ENCODE measurements at places on chromosomes 6 and 20. TPM values are rescaled to one million over a fixed set of nuclear protein-coding genes. Genes with fewer than 3 reads are reported as not detected.

- DNase-seq, result no peak
These were observed 24.7 kb upstream of the GFOD1 start for GRCh38 chr6:13511913-13512717.

DNA sequence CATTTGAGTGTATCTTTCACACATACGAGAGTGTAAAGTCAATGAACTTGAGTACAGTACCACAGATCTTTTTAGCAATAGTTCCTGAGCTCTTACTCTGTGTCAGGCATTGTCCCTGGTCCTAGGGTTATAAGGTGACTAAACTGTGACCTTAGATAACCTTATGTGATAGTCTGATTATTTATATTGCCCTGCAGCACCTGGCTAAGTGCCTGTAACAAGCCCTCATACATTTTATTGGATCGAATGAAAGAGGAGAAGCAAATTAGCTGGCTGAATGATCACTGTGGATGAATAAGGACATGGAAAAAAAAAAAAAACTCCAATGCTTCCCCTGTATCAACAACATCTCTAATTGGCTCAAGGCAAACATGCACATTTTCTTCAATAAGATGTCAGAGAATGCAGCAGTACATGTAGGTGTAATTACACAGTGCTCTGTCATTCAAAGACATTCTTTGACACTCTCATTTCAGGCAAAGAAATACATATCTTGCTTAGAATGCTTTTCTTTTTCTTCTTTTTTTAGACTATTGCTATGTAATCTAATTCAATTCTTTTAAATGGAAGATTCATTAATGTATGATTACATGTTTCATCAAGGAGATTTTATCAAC is 153.4 kb downstream of the PHACTR1 start:
- no peak for DNase-seq

GRCh38 chr6:92777146-92777740 is 642.1 kb downstream of the EPHA7 start:
- DNase-seq, result no peak

DNA sequence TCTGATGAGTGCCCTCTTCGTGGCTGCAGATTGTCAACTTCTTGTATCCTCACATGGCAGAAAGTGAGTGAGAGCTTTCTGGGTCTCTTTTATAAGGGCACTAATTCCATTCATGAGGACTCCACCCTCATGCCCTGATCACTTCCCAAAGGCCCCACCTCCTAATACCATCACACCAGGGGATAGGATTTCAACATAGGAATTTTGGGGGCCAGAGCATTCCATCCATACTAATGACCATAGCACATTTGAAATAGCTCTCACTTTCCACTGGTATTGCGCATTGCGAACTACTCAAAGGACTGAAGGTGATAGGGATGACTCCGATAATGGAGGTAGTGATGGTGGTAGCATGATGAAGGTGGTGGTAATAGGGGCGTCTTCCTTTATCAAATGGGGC is 324.3 kb downstream of the PRL start:
- DNase-seq, result no peak

DNA sequence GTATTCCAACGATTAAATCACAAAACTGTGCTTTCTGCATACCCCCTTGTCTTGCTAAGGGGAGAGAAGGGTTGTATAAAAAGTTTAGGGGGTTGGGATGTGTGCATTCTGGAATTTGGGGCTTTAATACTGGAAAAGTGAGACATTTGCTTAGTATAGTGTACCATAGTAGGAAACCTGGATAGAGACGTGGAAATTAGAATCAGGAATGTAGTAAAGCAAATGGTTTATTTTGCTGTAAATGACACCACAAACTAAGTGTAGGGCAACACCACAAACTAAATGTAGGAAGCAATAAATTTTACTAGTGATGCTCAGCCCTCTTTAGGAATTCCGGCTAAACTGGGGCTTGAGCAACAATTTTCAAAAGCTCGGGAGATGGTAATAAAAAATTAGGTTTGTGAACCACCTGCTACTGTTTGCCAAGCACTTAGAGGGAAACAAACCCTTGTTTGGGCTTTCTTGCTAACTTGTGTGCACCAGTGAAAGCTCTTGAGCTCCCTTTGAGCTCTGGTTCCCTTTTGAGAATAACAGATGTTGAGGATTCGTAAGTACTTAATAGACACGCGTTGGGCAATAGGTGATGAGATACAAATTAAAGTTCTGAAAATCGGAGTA is 13.8 kb downstream of the BRD2 start:
- no peak for DNase-seq

Gene PIM1
- total RNA-seq, result 226 TPM

- DNase-seq, result no peak
These were observed 191.0 kb downstream of the BACH2 start for GRCh38 chr6:90105506-90106170.

DNA sequence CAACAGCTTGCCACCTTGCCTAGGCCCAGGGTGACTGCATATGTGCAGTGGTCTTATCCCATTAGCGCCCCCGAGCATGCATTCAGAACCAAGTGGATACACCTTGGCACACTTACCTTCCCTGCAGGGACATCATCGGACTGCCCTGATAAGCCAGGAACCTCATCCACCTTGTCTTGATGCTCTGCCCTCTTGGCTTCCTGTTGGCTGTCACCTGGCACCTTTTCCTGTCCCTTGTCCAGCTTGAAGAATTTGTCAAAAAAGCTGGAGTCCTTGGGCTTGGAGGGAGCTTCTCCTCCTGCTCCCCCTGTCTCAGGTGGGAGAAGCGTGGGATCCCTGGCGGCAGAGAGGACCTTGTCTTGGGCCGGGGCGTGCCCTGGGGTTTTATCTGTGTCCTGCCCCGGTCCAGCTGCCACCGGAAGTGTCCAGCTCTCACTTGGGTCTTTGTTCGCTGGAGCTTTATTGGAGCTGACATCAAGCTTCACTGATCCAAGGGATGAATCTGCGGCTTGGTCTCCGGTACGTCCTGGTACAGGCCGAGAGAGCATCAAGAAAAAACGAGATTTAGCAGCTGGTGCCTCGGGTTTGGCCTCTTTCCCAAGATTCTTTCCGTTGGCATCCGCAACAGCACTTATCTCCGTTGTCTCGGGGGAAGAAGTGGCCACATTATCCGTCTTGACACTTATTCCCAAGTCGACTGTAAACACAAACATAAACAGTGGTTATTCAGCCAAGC is 42.0 kb downstream of the BCAS1 start:
- DNase-seq, result no peak

DNA sequence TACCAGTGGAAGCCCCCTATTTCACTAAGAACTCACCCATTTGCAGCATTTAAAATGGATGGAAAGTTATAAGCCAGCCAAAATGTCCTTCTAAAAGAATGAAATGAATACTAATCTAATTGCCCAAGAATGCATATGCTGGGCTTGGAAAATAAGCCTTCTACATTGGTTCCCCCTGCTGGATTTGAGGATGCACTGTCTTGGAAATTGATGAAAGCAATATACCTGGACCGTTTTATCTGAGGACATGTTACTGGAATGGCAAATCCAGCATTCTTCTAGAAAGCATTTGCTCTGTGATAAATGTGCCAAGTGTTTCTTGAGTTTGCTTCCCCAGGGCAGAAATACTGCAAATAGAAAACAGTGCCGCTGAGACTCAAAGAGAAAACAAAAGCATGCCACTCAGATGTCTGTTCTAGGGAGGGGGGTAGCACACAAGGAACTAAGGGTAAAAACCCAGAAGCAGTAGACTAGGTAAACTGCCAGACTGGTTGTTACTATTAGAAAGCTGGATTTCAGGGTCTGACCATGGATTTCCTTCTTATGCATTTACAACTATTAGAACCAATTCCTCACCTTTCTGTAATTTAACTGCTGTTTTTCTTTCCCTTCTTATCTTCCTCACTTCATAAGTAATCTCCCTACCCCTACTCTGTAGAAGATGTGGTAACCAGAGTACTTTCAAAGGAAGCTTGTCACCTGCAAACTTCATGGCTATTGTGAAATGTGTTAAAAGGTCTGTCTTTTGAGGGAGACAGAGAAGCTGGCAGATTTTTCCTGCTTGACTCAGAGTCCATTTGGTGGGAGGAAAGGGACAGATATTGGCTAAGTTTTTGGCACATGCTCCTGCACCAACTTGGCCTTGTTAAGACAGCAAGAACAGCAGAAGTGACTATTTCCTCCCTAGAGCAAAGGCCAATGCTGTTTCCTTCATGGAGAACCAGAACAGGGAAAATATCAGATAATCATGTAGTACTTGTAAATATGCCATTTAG is 642.6 kb downstream of the KIF16B start:
- no peak for DNase-seq

Gene LPA
- not detected for total RNA-seq

Gene ETV7
- 0.99 TPM for total RNA-seq

DNA sequence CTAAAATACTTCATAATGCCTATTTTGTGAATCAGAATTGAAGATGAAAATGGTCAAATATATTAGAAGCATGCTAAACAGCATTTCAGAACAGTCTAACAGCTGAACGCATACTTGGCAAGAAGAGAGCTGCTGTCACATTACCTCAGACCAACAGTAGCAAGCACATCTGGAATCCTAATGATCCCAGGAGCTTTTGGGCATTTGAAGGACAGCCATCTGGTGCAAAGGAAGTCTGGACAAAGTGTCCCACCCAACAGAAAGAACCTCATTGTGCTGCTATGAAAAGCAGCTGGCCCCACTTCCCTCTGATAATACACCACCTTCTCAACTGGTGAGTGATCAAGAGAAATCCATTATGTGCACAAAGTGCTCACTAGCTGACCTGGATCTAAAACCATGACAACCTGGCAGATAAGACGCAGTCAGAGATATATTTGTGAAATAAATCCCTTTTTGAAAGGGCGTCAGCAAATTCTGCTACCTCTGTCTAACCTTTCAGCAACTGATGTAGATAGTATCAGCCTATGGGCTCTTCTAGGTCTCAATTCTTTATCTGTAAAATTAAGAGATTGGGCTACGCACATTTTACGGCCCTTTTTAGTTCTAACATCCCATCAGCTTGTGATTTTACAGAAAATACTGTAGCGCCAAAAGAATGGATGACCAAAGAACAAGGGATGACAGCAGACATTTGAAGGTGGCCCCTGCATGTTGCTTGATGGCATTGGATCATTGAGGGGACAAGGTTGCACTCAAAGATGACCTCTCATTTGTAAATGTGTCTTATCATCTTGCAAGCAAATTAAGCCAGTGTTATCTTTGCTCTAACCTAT is 78.7 kb downstream of the SGK1 start:
- DNase-seq, result no peak

DNA sequence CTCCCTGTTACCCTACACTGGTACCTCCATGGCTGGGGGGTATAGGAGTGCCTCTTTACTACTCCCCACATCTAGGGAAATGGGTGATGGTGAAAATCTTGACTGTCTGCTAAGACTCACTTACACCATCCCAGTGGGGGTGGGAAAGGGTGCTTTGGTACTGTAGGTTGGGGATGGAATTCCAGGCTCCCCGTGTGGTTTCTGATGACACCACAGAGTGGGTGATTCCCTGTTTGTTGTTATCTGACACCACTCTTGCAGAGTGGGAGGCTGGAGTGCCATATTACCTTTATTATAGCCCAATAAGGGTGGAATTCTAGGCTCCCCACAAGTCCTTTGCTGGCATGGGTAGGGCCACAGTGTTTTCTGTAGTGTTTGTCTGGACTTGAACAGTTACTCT is 264.6 kb upstream of the MAN1A1 start:
- DNase-seq, result no peak

Gene RAB22A
- 9.8 TPM for total RNA-seq

- no peak for DNase-seq
These were observed 62.8 kb downstream of the TCP11 start for GRCh38 chr6:35078226-35078850.

Gene HLA-DOB
- total RNA-seq, result 1.1 TPM

DNA sequence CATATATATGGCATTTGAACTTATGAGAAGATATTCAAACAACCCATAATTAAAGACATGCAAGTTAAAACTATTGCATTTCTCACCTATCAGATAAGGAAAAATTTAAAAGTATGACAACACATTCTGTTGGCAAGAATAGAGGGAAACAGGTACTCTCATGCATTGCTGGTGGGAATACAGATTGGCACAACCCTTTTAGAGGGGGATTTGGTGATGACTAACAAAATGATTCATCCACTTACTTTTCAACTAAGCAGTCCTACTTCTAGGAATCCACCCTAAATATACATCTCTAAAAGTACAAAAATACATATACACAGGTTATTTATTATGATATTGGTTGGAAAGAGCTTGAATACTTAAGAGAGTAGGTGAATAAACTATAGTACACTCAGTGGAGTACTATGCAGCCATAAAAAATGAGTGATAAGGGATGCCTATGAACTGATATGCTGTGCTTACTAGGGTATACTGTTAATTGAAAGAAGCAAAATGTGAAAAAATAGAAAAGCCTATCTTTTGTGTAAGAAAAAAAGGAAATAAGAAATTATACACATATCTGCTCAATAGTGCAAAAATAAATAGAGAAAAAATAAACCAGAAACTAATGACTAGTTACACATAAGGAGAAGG is 42.2 kb downstream of the ADAT2 start:
- no peak for DNase-seq

DNA sequence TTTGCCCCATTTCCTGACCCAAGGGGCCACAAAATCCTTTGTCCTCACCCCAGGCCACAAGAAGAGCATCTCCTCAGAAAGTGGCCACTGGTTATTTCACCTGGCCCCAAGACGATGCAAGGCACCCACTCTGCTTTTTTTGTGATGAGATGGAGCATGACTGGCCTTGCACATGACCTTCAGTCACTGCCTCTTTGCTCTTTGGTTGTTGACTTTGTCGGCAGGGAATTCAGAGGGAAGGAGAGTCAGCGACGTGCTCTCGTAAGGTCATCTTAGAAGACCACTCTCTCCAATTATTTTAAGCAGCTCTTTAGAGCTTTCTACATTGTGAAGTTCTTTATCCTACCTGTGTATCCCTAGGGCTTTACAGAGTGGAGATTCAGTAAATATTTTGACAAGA is 306.7 kb downstream of the PLCB1 start:
- no peak for DNase-seq

DNA sequence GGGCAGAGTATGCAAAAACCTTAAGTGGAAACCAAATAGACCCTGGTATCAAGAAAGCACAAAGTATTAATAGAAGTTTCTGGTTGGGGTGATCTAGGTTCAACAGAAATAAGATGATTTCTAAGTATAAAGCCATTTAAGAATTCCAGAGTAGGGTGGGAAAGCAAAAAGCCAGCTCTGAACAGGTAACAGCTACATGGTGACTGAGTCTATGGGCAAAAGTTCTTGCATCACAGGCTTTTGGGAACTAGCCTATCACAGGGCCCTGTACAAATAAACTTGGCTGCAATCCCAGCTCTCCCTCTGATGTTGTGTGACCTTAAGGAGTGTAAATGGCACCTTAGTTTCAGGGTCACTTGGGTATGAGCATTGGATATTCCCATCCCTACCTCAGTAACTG is 5.5 kb downstream of the TCF19 start:
- DNase-seq, result no peak

DNA sequence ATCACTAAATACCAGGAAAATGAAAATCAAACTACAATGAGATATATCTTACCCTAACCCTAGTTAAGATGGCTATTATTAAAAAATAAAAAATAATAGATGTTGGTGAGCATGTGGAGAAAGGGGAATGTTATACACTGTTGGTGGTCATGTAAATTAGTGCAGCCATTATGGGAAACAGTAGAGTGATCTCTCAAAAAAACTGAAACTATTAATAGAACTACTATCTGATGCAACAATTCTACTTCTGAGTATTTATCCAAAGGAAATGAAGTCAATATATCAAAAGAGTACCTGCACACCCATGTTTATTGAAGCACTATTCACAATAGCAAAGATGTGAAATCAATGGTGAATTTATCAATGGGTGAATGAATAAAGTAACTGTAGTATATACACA is 48.6 kb downstream of the HLA-A start:
- no peak for DNase-seq
